ENCODE measurements at places on chromosomes 7 and 10.
A peak's percentile ranks its signal among the peaks of the same experiment; 100 is the strongest.

DNA sequence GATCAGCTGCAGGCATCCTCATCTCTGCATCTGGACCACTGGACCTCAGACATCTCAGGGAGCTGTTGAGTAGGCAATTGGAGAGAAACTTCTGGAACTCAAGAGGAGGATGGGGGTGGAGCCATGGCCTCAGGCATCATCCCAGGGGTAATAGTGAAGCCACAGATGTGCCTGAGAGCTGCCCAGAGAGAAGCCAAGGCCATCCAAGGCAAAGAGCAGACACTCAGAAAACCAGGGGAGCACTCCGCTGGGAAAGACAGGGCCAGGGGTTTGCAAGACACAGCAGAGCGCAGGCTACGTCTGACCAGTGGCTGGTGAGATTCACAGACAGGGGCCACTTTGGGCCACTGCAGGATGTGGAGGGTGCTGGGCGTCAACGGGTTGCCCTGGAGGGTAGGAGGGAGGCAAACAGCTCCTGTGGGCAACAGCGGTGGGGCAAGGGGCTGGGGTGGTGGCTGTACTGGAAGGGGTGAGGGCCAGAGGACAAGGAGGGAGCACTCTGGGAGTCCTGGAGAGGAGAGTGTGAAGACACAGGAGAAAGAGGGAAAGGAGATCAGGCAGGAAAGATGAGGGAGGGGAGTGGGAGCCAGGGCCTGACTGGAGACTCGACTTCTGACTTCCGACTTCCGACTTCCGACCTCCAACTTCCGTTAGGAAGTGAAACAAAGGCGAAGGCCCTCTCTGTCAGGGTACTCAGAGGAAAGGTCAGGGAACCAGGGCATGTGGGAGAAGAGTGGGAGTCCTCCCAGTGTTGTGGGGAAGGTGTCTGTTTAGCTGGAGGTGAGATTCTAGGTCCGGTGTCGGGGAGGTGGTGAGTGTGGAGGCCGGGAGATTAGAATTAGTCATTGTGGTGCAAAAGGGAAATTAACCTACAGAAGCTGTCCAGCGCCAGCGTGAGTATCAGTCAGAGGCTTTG lies 69.7 kb upstream of the ANTXRL start:
- no peak for DNase-seq

GRCh38 chr10:14327527-14327926 lies 3.2 kb downstream of the FRMD4A start:
- DNase-seq, result no peak

DNA sequence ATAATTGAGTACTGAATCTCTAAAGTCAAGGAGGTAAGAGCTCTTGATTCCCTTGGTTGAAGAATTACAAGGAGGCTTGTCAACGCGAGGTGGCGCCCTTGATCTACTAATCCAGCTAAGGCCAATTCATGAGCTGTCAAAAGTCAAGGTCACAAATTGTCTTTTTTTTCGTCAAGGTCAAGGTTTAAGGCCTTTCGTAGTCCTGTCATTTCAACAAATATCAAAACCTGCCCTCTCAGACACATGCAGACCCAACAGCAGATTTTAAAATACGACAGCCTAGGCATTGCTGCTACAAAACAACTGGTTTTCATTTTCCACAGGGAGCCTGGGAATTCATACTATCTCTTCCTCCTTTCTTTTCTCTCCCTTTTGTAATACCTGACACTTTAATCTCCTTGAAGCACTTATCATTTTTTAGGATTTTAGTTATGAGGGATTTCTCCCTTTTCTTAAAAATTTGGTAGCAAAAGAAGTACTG lies 3.6 kb downstream of the HOXA13 start:
- peak; percentile 81 for DNase-seq

GRCh38 chr7:26592011-26592410 lies 272.4 kb downstream of the SKAP2 start:
- DNase-seq, result no peak

DNA sequence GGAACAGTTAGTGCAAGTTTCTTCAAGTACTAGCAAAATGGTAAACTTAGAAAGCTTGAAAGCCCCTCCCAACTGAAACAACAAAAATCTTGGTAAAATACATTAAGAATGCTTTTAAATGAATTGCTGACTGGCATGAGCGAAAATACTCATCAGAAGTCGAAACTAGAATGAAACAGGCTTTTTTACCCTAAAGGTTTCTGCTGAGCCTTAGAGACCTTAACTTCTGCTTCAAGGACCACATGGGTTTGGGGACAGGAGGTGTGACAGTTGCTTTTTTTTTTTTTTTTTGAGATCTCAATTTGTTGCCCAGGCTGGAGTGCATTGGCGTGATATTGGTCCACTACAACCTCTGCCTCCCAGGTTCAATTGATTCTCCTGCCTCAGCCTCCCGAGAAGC lies 100.3 kb downstream of the MTPAP start:
- no peak for DNase-seq

DNA sequence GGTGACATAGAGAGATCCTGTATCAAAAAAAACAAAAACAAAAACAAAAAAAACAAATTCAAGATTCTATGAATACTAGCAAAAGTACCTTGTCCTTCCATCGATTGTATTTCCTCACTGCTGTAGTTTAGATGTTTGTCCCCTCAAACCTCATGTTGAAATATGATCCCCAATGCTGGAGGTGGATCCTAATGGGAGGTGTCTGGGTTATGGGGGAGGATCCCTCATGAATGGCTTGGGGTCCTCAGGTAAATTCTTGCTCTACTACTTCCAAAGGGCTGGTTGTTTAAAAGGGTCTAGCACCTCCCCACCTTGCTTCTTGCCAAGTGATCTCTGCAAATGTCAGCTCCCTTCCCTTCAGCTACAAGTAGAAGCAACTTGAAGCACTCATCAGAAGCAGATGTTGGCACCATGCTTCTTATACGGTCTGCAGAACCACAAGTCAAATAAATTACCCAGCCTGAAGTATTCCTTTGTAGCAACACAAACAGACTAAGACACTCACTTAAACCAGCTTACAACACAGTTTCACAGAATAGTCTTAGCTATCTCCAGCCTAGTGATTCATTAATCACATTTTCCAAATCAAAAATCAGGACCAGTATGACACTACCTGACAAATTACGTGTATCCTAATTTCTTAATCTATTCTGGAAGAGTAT lies 20.7 kb downstream of the ABI1 start:
- DNase-seq, result no peak

DNA sequence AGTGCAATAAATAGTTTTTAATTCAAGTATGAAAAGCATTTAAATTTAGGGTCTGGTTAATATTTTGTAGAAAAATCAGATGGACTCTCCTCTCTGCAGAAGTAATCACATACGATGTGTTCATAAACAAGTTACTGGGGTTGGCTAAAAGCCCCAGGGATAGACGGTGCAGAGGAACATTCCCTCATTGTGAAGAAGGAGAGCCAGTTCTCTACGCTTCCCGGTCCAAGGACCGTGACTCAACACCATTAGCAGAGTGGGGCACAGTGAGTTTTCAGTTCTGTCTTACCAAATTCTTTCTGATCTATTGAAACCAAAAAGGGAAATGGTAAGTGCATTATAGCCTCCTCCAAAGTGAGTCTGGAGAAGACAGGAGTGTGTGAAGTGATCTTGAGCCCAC lies 327.8 kb downstream of the WDR37 start:
- peak; percentile 17 for DNase-seq

DNA sequence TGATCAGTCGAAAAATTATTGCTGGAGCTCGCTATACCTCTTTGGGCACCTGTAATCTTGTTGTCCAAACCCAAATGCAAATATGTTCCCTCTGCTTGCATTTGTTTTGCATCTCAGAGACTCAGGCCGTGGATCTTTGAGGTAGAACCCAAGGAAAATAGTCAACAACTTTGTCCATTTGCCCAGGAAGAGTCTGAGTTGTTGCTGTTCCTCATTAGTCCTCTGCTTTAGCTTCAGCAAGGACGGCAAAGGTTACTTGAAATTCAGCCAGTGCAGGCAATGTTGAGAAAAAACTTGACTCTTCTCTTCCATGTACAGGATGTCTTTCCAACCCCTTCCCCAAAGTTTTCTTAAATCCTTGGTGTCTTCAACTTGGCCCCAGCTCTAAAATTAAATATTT lies 45.8 kb downstream of the PDK4 start:
- DNase-seq, result no peak

DNA sequence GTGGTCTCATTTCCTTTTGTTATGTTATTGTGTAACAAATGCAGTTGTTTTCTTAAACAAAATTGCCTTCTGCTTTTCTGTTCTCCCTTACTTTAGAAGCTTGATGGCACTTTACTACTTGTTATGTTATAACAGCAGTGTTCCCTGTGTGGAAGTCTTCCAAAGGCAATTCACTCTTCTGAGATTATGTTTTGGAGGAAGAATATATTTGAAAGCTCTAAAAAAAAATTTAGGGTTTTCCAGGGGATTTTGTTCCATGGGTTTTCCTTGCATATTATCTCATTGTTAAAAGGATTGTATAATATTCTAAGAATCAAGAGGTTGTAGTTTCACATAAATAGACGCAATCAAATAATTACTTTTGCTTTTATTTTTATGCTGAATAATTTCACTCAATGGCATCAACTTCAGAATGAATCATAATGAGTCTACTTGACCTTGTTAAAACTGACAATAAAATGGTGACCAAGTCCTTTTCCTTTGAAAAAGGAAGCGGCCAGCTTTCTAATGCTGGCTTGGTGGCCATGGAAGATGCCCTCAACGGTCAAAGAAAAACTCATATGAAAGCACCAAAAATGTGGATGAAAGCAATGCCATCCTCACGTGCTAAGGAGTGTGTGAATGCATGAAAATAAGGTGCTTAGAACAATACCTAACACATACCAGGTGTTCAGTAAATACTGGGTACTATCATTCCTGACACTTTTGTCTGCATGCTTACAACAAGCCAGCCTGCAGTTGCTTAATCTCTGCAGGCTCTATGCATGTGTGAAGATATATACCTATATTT lies 92.4 kb upstream of the KLF6 start:
- no peak for DNase-seq

GRCh38 chr7:82549616-82550285 lies 106.2 kb upstream of the CACNA2D1 start:
- DNase-seq, result no peak

- DNase-seq, result no peak
Measured at GRCh38 chr10:88234297-88234696, 348.8 kb downstream of the RNLS start.

DNA sequence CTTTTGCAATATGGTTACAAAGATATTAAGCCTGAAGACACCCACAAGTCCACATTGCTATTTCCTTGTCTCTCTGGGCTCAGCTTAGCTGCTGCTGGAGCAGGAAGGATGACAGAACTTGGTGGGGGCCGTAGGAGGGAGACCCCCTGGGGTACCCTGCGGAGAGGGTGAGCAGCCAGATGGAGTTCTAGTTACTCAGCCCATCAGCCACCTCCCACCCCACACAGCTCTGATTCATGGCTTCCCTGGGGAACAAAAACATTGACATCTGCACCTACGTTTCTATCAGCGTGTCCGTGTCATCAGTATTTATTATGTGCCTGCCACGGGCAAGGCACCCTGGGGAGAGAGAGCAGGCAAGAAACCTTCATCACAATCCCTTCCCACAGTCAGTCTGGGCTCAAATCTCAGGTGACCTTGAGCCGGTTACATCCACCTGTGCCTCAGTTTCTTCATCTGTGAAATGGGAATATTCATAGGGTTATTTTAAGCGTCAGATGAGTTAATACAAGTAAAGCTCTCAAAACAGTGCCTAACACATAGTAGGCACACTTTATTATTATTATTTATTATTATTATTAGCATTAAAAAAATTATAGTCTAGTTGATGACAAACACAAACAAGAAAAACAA lies 131.5 kb downstream of the C10orf105 start:
- no peak for DNase-seq

DNA sequence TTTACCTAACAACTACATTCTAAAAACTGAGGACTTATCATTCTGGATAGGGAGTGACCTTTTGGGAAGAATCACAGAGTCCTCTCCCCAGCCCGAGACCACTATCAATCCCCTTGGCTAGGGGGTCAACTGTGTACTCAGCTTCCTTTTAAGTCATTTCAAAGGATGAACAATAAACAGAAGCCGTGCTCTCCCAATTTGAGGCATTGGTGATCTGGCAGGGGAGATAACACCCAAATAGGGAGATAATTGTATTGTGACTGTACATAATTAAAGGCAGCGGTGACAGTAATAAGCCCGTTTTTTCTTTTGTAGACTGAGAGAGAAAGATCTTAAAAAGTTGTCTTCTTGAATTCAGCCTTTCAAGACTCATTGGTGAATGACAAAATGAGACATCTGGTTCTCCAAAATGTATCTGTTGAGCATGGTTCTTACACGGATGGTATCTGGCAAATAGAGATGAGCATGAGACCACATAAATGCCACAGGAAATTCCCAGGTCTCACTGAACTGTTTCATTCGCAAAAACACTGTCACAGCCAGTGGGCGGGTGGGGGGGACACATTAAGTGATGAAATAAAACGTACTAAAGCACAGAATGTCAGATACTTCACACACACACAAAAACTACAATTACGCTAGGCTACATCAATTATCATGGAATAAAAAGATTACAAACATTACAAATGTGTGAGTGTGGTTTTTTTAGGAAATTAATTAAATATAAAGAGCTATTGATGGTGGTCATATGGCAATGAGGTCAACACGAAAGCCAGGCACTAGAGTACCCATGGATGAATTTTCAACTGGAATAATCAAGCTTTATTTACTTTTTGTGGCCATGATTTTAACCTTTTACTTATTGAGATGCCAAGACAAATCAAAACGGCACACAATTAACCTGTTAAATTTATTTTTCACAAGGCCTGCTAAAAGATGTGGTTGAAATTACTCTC lies 108.4 kb downstream of the HIPK2 start:
- DNase-seq, result no peak

DNA sequence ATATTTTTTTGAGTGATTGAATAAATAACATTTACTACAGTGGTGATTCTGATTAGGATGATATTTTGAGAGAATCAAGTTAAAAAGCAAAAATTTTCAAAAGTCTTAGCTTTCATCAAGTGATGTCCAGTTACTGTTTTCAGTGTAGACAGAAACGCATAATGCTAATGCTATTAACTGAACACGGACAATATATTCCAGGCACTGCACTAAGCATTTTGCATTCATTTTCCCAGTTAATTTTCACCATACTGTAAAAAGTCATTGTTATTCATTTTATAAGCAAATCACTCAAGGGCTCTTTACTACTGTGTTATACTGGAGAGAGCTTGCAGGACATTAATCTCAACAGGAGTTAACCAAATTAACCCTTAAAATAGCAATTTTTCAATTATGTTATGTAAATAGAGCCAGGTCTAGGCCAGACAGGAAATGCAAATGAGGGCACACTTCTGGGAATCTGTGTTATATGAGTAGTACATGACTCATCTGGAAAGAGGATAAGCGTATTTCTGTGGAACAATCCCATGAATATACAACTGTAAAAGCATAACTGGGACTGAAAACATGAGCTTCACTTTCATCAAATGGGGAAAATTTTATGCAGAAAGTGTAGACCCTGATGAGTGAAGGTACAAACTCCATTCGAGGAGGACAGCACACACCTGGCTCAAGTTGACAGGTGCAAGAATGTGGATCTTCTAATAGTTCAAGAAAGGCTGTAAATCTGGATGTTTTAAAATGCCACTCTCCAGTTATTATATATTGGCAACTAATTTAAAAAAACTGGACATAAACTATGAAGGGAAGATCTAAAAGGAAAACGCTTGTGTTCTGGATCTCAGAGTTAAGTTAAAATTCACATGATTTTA lies 75.4 kb downstream of the ANK3 start:
- no peak for DNase-seq

Measured in ecto neural progenitor cell (in vitro differentiated cells).